ENCODE measurements at places on chromosomes 16 and 17.

- DNase-seq: no peak
Observed at GRCh38 chr16:22782314-22782713, 31.6 kb upstream of the HS3ST2 start.

DNA sequence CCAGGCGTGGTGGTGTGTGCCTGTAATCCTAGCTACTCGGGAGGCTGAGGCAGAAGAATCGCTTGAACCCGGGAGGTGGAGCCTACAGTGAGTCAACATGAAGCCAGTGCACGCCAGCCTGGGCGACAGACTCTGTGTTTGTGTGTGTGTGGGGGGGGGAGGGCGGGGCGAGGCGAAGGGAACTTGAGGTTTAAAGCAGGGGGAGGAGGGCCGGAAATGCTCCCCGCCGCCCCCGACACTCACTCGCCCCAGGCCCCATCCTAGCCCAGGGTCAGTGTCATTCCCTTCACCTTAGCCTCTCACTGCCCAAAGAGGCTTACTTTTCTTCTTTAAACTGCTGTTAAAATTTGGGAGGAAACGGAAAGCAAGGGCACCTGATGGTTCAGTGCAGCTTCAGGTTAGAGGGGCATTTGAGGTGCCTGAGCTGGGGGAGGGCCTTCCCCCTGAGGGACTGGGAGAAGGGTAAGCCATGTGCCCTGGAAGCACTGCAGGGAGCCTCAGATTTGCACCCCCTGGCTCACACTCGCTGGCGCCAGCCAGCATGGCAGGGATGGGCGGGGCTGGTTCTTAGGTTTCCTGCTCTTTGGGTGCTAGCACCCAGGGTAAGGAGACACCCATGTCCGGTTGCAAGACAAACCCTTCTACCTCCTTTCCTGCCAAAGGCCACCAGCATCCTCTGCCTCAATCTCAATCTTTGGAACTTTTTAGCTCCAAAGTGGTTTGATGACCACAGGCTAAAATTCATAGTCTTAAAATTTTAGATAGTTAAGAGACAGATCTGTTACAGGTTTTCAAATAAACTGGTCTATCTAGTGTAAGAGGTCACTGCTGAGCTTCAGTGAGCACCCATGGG lies 2.2 kb upstream of the LIMD2 start:
- no peak for DNase-seq

DNA sequence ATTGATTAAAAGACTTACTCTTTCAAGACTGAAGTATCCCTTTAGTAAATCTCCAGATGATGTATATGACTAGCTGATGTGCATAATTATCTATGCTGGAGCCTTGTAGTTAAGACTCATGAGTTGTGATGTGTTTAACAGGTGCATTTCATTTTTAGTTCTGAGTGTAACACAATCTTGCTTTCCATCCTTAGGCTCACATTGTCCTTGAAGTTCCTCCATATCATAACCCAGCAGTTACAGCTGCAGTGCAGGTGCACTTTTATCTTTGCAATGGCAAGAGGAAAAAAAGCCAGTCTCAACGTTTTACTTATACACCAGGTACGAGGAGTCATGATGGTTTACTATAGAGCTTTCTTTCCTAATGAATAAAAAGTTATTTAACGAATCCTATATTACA lies 52.9 kb downstream of the ESRP2 start:
- no peak for DNase-seq

- DNase-seq: no peak
Observed at GRCh38 chr17:17545984-17546383, 45.5 kb downstream of the PEMT start.

- DNase-seq: peak; percentile 42
Observed at GRCh38 chr16:46607529-46607928, 13.7 kb downstream of the SHCBP1 start.

DNA sequence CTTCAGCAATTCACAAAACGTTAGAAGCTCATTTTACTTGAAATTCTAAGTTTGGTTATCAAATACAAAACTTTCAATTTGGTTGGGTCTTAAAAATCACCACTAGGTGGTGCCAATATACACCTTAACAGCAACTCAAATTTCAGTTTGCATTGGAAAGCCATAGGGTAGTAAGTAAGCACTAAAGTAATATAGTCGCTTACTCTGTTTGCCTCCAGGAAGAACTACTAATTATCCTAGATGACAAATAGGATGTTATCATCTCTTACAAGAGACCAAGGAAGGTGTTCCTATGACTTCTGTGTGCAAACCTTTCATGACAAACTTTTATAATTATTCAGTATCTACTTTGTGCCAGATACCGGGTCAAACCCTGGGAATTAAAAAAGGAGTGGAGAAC lies 93.3 kb downstream of the MYO1D start:
- peak; percentile 77 for DNase-seq
